Large intestine (tissue), 12 donors: ENCODE measurements at places on chromosomes 13 and 19. TPM values are rescaled to one million over a fixed set of nuclear protein-coding genes. Genes with fewer than 3 reads are reported as not detected.
A peak's percentile ranks its signal among the peaks of the same experiment; 100 is the strongest.

- H3K27me3 ChIP-seq = no peaks in the 10 kb centered on the region
- H3K4me1 ChIP-seq = no peaks in the 10 kb centered on the region
- H3K27ac ChIP-seq = no peak overlapping the region
- no peaks in the 10 kb centered on the region for H3K36me3 ChIP-seq
- no peak overlapping the region for H3K4me3 ChIP-seq
Observed at GRCh38 chr13:87324558-87324957, 346.6 kb upstream of the SLITRK5 start.

GRCh38 chr19:33606556-33606955 is 15.2 kb upstream of the CHST8 start:
- no peak overlapping the region for H3K4me3 ChIP-seq
- no peak overlapping the region for H3K27ac ChIP-seq

BABAM1 gene
- polyA plus RNA-seq = 70.7 TPM

GRCh38 chr19:23554548-23554947 is 132.5 kb downstream of the ZNF675 start:
- H3K36me3 ChIP-seq = no peaks in the 10 kb centered on the region
- no peak overlapping the region for H3K27ac ChIP-seq
- no peaks in the 10 kb centered on the region for H3K4me1 ChIP-seq

GRCh38 chr13:78593129-78593528 is 10.2 kb downstream of the POU4F1 start:
- DNase-seq = no peak
- H3K27me3 ChIP-seq = peaks cover 87% of the 10 kb centered on the region
- no peak overlapping the region for H3K4me3 ChIP-seq
- no peaks in the 10 kb centered on the region for H3K36me3 ChIP-seq
- H3K27ac ChIP-seq = no peak overlapping the region

DNA sequence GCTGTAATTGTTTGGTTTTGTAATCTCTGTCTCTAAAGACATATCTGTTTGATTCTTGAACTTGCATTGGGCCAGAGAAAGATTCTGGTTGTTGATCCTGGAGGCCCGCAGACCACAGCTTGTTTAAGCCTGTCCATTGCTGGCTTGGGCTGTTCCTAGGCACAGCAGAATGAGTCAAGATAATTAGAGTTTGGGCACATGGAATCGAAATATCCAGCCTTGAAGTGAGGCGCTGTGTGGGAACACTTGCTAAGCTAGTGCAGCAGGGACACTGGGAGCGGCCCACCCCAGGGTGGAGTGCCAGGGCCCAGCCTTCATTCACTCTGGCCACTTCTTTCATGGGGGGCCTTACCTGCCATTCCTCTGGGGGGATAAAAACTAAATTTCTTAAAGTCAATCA is 219.7 kb downstream of the LMO7 start:
- H3K27ac ChIP-seq = no peak overlapping the region
- no peaks in the 10 kb centered on the region for H3K27me3 ChIP-seq
- no peaks in the 10 kb centered on the region for H3K4me1 ChIP-seq
- DNase-seq = no peak

- H3K4me1 ChIP-seq = peaks cover 21% of the 10 kb centered on the region
- H3K27ac ChIP-seq = no peak overlapping the region
- H3K4me3 ChIP-seq = no peak overlapping the region
- H3K36me3 ChIP-seq = peaks cover 2% of the 10 kb centered on the region
Observed at GRCh38 chr19:40286971-40287421, 1.9 kb upstream of the AKT2 start.

- no peaks in the 10 kb centered on the region for H3K27me3 ChIP-seq
- DNase-seq = no peak
- H3K4me3 ChIP-seq = no peak overlapping the region
- H3K36me3 ChIP-seq = no peaks in the 10 kb centered on the region
- no peaks in the 10 kb centered on the region for H3K4me1 ChIP-seq
- no peak overlapping the region for H3K27ac ChIP-seq
Observed at GRCh38 chr13:107347641-107348369, 779.9 kb upstream of the ARGLU1 start.

- H3K27me3 ChIP-seq = no peaks in the 10 kb centered on the region
- H3K4me3 ChIP-seq = no peak overlapping the region
- H3K36me3 ChIP-seq = no peaks in the 10 kb centered on the region
- H3K27ac ChIP-seq = no peak overlapping the region
Observed at GRCh38 chr13:76953968-76954367, 5.7 kb downstream of the ACOD1 start.

DNA sequence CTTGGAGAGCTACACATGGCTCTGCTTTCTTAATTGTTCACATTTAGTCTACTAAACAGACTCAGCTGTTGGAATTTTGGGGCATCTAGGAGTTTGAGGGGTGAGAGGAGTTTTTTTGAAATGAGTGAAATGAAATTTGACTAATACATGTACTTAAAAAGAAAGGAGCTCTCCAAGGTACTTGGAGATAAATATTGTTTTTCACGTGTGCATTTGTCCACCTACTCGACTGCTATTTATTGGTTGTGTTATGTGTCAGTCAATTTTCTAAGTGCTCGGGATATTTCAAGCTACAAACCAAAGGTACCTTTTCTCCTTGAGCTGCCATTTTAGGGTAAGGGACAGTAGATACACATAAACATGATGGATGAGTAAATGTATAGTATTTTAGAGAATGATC is 697.0 kb downstream of the LIG4 start:
- no peaks in the 10 kb centered on the region for H3K4me1 ChIP-seq
- no peaks in the 10 kb centered on the region for H3K36me3 ChIP-seq
- H3K27ac ChIP-seq = no peak overlapping the region
- DNase-seq = no peak
- no peak overlapping the region for H3K4me3 ChIP-seq

- no peak overlapping the region for H3K27ac ChIP-seq
- H3K36me3 ChIP-seq = no peaks in the 10 kb centered on the region
- H3K27me3 ChIP-seq = peaks cover 45% of the 10 kb centered on the region
- DNase-seq = no peak
- peaks cover 7% of the 10 kb centered on the region for H3K4me1 ChIP-seq
- no peak overlapping the region for H3K4me3 ChIP-seq
Observed at GRCh38 chr19:17393002-17393401, 994 bp downstream of the CCDC194 start.

LPAR6 gene
- polyA plus RNA-seq = 24.7 TPM

GRCh38 chr19:53537521-53538377 is at the start of gene ZNF331:
Gene ZNF331 (plus strand): TSS chr19:53538145. CDS start chr19:53569377, 31,232 bp downstream.
- peak; percentile 88 for DNase-seq
- peak within 1 kb of the TSS; percentile 66 for H3K4me3 ChIP-seq
- H3K27me3 ChIP-seq = no peaks in the 10 kb centered on the region

DCT gene
- polyA plus RNA-seq = 0.13 TPM

- no peak overlapping the region for H3K4me3 ChIP-seq
- H3K27ac ChIP-seq = no peak overlapping the region
- H3K36me3 ChIP-seq = no peaks in the 10 kb centered on the region
- no peaks in the 10 kb centered on the region for H3K4me1 ChIP-seq
- H3K27me3 ChIP-seq = no peaks in the 10 kb centered on the region
- no peak for DNase-seq
Observed at GRCh38 chr13:107809125-107809524, 406.2 kb downstream of the LIG4 start.

- DNase-seq = no peak
- H3K27ac ChIP-seq = no peak overlapping the region
- no peaks in the 10 kb centered on the region for H3K36me3 ChIP-seq
- H3K27me3 ChIP-seq = no peaks in the 10 kb centered on the region
- H3K4me3 ChIP-seq = no peak overlapping the region
Observed at GRCh38 chr13:21884299-21884909, 213.5 kb downstream of the FGF9 start.

DNA sequence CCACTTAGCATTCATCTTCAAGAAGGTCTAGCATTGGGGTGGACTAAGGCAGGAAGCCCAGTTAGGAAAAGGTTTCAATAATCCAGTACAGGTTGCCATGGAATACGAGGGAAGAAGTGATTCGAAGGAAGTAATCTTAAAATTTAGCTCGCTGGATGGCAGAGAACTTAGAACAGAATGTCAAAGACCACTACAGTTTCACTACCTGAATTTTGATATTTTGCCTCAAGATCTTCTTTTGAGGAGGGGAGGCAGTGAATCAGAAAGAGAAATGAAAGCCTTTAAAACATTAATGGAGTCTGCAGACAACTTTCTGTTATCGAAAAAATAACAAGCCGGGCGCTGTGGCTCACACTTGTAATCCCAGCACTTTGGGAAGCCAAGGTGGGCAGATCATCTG is 7.0 kb upstream of the RAB8A start:
- H3K27ac ChIP-seq = no peak overlapping the region
- DNase-seq = no peak
- no peak overlapping the region for H3K4me3 ChIP-seq
- H3K36me3 ChIP-seq = peaks cover 36% of the 10 kb centered on the region

DNA sequence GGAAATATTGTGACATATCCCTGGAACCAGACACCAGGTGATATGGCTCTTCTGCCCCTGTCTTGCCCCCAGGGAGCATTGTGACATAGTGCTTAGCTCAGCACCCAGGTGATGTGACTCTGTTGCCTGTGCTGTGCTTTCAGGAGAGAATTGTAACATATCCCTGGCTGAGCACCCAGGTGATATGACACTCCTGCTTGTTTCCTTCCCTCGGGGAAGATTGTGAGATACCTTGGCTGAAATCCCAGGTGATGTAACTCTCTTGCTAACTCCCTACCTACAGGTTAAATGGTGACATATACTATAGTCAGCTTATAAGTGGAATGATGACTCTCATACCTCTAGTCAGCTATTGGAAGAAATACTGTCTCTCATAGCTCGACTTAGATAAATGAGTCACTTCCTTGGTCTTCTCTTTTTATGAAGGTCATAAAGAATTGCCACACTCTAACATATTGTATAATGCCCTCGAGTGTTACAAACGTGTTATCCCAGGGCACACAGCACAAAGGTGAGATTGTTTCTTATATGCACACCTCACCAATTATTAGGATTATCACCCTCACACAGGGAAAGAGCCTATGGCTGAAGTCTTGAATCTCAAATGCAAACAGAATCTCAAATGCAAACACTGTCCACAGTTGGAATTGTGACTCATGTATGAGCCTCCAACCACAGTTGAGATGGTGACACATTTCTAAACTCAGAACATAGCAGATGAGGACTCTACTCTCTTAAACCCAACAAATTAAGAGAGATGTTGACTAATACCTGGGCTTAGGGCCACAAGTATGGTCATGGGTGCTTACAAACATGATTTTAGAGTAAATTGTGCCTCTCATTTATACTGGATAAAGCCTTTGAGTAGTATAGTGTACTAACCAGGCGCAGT is 32.7 kb upstream of the ZNF254 start:
- no peak overlapping the region for H3K4me3 ChIP-seq
- peak overlapping the region; percentile 77 for H3K27ac ChIP-seq
- H3K4me1 ChIP-seq = peaks cover 8% of the 10 kb centered on the region
- H3K27me3 ChIP-seq = no peaks in the 10 kb centered on the region

- no peak overlapping the region for H3K27ac ChIP-seq
- no peaks in the 10 kb centered on the region for H3K27me3 ChIP-seq
- H3K36me3 ChIP-seq = peaks cover 40% of the 10 kb centered on the region
- H3K4me3 ChIP-seq = no peak overlapping the region
- DNase-seq = no peak
- H3K4me1 ChIP-seq = no peaks in the 10 kb centered on the region
Observed at GRCh38 chr19:44677019-44677811, 5.9 kb downstream of the CEACAM19 start.

DNA sequence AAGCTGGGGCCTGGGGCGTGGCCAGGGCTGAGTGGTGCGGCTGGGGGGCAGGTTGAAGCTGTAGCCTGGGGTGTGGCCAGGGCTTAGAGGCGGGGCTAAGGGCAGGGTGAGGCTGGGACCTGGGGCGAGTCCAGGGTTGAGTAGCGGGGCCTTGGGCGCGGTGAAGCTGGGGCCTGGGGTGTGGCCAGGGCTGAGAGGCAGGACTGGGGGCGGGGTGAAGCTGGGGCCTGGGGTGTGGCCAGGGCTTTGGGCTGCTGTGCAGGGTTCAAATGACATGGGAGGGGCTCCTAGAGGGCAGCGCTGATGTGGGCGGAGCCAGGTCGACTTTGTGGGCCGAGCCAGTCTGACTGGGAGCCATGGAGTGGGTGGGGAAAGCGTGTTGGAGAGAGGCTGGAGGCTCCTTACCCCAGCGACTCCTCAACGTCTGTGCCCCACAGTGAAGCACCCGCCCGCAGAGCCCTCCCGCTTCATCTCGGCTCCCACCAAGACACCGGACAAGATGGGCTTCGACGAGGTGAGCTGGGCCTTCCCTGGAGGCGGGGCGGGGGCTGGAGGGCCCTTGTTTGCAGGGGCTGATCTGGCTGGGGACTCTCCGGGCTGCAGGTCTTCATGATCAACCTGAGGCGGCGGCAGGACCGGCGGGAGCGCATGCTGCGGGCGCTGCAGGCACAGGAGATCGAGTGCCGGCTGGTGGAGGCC is 21.5 kb downstream of the COLGALT1 start:
- peaks cover 58% of the 10 kb centered on the region for H3K36me3 ChIP-seq
- peak; percentile 86 for DNase-seq
- peaks cover 5% of the 10 kb centered on the region for H3K4me1 ChIP-seq
- H3K27ac ChIP-seq = no peak overlapping the region
- H3K27me3 ChIP-seq = no peaks in the 10 kb centered on the region

DNA sequence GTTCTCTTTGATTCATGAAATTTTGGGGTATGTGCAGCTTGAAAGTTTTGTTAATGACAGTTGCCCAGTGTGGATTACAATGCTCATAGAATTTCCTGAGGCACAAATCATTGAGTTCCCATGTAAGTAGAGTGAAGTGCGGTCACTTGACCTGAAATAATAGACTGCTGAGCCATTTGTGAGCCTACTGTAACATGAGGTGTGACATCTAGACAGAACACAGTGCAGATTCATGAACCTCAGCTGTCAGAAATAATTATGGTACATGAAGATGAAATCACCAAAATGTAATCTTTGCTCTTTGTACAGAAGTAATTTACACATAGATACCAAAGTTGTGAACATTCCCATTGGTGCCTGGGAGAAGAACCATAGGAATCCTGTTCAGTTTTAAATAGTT is 84.6 kb downstream of the DHRS12 start:
- no peak overlapping the region for H3K27ac ChIP-seq
- no peaks in the 10 kb centered on the region for H3K36me3 ChIP-seq
- H3K4me3 ChIP-seq = no peak overlapping the region
- DNase-seq = no peak
- no peaks in the 10 kb centered on the region for H3K4me1 ChIP-seq
- no peaks in the 10 kb centered on the region for H3K27me3 ChIP-seq

- no peak for DNase-seq
- H3K4me1 ChIP-seq = peaks cover 16% of the 10 kb centered on the region
- H3K4me3 ChIP-seq = peak overlapping the region; percentile 51
- peaks cover 12% of the 10 kb centered on the region for H3K36me3 ChIP-seq
- H3K27me3 ChIP-seq = no peaks in the 10 kb centered on the region
Observed at GRCh38 chr19:14089412-14089661, 1.2 kb downstream of the SAMD1 start.
